ENCODE measurements at places on chromosomes 1 and 21.

- no peak for DNase-seq
Observed at GRCh38 chr1:47772281-47772680, 224.9 kb downstream of the TRABD2B start.

GRCh38 chr1:82260051-82260450 is 459.3 kb downstream of the ADGRL2 start:
- no peak for DNase-seq

DNA sequence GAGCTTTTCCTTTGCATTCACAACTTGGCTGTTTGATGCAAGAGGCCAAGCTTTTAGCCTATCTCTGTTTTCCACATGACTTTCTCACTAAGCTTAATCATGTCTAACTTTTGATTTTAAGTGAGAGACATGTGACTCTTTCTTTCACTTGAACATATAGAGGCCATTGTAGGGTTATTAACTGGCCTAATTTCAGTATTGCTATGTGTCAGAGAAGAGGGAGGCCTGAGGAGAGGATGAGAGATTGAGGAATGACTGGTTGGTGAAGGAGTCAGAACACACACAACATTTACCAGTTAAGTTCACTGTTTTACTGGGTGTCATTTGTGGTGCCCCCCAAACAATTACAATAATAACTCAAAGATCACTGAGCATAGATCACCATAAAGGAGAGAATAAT is 193.5 kb downstream of the CYYR1 start:
- no peak for DNase-seq

DNA sequence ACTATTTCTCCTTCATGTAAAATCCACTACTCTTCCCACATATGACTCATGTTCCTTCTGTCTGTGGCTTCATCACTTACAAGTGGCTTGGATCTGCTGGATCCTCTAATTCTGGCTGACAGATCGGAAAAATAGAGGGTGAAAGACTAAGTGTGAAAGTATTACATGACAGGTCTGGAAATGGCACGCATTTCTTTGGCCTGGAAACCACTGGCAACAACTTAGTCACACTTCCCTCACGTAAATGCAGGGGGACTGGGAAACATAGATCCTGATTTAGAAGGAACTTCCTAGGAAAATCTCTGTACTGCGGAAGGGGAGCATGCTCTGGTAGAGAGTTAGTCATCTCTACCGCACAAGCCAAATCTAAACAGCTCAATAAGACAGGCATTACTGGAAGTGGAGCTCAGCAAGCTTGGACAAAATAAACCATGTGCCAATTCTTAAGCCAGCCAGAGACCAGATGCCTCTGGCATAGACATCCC is 305.4 kb upstream of the PTBP2 start:
- no peak for DNase-seq

DNA sequence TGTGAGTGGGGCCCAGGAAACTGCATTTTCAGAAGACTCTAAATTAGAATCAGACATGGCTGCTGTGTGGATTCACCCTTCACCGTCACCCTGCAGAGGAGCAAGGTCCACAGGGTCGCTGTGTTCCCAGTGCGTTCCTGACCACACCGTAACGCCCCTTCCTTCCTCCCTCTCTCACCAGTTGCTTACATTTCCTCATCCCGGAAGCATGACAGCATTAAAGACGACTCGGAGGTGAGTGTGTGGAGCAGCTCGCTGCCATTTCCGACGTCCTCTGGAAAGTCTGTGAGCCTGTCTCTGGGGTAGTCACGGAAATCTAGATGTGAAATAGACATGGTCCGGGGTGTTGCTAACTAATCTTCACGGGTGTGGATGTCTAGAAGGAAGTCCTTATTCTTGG is 45.9 kb downstream of the FAAP20 start:
- DNase-seq = no peak

DNA sequence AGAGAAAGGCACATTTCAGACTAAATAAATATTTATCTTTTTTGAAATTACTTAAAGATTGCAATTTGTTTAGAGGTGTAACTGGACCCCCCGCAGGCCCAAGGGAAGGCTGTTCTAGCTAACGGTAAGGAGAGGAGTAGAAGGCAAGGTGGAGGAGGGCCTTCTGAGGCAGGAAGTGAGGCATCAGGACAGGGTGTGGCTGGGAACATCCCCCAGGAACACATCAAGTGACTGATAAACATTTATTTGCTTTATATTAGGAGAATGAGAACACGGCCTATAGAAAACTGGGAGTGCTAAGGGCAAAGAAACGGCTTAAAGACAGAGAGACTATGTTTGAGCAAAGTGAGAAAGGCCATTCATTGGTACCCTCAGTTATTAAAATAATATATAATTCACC is 23.2 kb downstream of the HIVEP3 start:
- no peak for DNase-seq

DNA sequence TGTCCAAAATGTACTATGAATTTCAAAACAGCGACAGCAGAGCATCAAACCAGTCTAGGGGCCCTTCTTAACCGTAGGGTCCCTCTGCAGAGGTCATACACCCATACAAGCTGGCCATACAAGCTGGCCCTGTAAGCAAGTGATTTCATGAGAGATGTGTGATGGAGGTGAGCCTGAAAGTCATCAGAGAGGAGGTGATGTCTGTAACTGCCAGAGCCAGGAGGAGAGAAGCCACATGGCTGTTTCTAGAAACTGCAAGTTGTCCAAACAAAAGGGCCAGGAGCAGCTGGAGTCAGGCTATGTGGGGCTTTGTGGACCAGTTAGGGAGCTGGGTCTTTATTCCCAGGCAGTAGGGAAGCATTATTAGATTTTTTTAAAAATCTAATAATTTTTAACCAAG is 14.8 kb upstream of the SERINC2 start:
- DNase-seq = no peak

- no peak for DNase-seq
Observed at GRCh38 chr1:25113731-25114130, 118.6 kb downstream of the SYF2 start.

DNA sequence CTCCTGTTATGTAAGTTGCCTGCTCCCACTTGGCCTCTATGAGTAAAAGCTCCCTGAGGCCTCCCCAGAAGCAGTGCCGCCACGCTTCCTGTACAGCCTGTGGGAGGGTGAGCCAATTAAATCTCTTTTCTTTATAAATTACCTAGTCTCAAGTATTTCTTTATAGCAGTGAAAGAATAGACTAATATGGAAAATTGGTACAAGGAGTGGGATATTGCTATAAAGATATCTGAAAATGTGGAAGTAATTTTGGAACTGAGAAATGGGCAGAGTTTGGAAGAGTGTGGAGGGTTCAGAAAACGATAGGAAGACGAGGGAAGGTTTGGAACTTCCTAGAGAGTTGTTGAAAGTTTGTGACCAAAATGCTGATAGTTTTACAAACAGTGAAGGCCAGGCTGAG is 572.3 kb downstream of the MATN1 start:
- DNase-seq = no peak

GRCh38 chr1:238582816-238583215 is 692.1 kb upstream of the ZP4 start:
- no peak for DNase-seq

GRCh38 chr1:119364640-119365039 is 3.9 kb upstream of the HAO2 start:
- DNase-seq = no peak

GRCh38 chr1:217542837-217543236 is 88.1 kb downstream of the GPATCH2 start:
- no peak for DNase-seq

Data from NCI-H2029 treated with DMSO at 0.1 percent for 48 hours (cell line).